ENCODE measurements at places on chromosomes 5 and 9.

- DNase-seq = peak; percentile 91
Observed at GRCh38 chr5:132497488-132497997, 7.0 kb upstream of the IRF1 start.

DNA sequence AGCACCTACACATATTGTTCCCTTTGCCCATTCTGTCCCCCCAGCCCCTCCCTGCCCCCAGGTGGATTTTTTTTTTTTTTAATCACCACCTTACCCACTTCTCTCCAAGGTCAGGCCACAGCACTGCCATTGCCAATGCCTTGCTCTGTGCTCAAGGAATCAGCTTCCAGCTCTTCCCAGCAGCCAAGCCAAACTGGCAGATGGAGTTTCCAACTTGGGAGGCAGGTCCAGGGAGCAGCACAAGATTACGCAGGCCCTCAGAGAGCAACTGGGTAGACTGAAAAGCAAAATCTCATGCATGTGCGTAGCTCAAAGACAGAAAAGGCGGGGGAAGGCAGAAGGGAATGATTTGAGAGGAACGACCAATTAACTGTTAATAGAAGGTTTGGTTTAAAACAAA, 15.1 kb downstream of the GRHPR start:
- no peak for DNase-seq

DNA sequence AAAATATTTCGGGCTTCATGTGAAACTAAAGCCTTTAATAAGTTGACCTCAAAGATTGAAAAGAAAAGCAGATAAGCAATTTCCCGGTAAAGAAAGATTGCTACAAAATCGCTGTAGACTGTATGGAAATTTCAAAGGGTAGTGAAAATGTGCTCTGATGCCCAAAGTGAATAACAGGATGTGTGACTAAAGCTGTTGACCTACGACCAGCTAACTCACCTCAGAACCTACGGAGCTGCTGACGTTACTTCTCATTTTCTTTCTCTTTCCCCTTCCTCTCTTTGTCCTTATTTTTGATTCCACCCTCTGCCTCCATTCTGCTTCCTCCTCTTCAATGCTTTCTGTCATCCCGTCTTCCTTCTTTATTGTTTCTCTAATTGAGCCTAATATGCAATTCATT, 103.2 kb downstream of the PDE4D start:
- DNase-seq = peak; percentile 60

DNA sequence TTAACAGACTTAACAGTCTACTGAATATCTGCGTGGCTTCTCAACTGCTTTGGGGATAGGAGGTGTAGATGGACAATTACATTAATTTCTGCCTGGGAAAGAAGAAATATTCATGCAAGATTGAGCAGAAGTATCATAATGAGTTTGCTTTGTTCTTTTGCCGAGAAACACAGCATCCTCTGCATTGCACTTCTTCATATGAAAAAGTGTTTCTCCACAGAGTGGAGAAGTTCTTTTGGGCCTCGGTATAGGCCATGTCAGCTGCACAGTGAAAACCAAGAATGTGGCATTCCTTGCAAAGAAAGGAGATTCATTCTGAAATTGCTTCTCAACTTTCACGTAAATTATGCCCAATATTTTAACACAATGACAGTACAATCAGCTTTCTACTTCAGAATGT, 17.6 kb upstream of the SNX2 start:
- no peak for DNase-seq

All from astrocyte (in vitro differentiated cells and primary cell).